Tibial nerve (tissue), 4 donors: ENCODE measurements at places on chromosomes 6 and 20. TPM values are rescaled to one million over a fixed set of nuclear protein-coding genes. Genes with fewer than 3 reads are reported as not detected.

DNA sequence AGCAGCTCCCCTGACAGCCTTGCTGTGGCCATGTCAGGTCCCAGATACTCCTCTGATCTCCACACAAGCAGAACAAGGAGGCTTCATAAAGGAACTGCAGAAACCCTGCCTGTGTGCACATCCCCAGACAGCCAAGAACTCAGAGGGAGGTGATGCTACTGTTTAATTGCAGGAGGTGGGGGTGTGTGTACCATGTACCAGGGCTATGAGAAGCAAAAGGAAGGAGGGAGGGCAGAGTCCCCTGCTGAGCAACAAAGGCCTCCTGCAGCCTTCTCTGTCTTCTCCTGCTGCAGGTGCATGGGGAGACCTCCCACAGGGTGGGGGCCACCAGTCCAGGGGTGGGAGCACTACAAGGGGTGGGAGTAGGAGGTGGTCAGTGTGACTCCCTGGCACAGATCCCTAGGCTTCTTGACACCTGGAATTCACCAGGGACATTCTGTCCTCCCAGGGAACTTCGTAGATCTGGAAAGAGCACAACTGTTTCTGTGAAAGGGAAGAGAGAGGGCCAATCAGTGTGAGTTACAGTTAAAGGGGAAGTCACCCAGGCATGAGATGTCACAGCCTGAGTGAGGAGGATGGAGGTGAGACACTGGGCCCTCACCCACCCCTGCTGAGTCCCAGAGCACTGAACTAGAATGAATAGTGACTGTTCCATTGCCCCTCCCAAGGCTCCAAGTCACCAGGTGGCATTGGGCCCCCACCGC lies 2.8 kb downstream of the CST2 start:
- DNase-seq: no peak

DNA sequence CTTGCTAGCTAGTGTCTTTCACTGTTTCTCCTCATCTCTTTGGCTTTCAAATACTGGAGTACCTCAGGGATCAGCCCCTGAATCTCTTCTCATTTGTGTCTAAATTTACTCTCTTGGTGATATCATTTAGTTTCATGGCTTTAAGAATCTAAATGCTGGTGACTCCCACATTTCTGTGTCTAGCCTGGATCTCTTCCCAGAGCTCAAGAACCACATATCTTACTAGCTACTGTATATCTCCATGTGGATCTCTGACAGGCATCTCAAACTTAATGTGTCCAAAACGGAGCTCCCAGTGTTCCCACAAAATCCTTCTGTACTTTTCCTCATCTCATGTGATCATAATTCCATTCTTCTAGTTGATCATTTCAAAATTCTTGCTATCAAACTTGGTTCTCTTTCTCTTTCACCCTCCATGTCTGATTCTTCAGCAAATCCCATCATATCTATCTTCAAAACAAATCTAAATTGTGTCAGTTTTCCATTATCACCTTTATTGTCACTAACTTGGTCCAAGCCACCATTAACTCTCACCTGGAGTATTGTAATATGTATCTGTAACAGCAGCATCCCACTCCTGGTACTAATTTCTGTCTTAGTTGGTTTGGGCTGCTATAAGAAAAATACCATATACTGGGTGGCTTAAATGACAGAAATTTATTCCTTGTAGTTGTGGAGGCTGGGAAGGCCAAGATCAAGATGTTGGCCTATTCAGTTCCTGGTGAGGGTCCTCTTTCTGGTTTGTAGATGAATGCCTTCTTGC lies 45.9 kb downstream of the CCDC170 start:
- DNase-seq: no peak

FOXF2 gene
- total RNA-seq: 0.21 TPM

- DNase-seq: no peak
Measured at GRCh38 chr20:52259295-52259694, 67.7 kb upstream of the ZFP64 start.

RAMACL gene
- 8.5 TPM for total RNA-seq

GRCh38 chr6:152226119-152226518 lies 411.0 kb downstream of the SYNE1 start:
- no peak for DNase-seq

DNA sequence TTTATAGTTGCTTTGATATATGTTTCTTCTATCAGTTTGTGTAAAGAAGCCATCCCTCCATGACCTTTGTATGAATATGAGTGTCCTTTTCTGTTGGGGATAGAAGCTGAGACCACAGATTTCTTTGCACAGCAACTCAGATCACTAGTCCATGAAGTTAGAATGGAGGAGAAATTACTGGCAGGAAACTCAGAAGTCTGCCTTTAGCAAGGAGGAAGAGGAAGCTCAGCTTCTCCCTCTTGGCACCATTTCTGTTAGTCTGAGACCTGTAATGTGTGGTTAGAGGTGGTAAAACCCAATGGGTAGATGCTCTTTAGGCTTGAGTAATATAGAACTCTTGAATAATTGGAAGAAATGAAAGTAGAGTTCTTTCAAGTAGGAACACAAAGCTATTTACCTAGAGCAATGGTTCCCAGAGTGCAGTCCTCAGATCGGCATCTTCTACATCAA lies 995.3 kb upstream of the FLRT3 start:
- DNase-seq: no peak

DNA sequence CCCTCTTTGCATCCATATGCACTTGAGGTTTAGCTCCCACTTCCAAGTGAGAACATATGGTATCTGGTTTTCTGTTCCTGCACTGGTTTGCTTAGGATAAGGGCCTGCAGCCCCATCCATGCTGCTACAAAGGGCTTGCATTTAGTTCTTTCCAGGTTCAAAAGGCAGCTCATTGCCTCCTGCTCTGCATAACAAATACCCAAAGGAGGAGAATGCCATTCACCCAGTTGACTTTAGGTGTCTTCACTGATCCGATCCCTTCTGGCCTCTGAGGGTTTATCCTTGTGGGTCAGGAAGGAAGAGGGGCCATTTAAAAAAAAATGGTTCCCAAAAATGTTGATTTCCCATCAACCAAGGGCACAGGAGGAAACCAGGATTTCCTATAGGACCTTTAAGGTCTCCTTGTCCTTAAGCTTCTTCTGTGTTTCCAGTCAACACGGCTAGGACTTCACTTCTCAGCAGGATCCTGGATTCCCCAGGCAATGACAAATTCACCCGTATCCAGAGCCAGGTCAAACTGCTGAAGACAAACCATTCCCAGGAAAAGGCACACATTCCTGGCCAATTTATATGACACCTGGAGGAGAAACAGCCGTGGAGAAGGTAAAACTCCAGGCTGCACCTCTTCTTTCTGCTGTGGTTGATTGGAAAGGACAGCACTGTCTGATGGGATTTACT lies 447.7 kb upstream of the CDH4 start:
- DNase-seq: no peak

GRCh38 chr6:35237476-35237875 lies 22.1 kb upstream of the ZNF76 start:
- no peak for DNase-seq

GRCh38 chr6:113879186-113880096 lies 22.3 kb downstream of the MARCKS start:
- peak; percentile 17 for DNase-seq

- DNase-seq: no peak
Measured at GRCh38 chr6:106662458-106662857, 33.1 kb downstream of the QRSL1 start.

- DNase-seq: no peak
Measured at GRCh38 chr6:157800420-157801237, 22.4 kb upstream of the SNX9 start.

MUC22 gene
- total RNA-seq: not detected

GRCh38 chr6:117681162-117681741 lies 6.0 kb downstream of the NUS1 start:
- DNase-seq: no peak

- DNase-seq: peak; percentile 83
Measured at GRCh38 chr6:90098001-90098531, 198.6 kb downstream of the BACH2 start.

HEY2 gene
- 7.3 TPM for total RNA-seq

DNA sequence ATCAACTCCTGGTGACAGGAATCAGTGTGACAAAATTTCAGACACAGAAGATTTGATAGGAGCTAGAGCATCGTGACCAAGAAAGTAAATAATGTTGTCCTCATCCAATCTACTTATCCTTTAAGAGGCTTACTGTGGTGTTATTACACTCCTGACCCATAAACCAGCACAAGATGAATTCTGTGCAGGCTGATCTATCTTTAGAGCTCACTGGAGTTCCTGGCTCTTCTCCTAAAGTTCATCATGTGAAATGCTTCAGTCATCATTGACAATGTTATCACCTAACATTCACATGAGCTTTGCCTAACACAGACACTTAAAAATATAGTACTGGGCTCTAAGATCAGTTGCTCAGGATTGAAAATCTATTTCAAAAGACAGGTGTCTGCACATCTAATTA lies 271.0 kb upstream of the HSF2 start:
- no peak for DNase-seq

DNA sequence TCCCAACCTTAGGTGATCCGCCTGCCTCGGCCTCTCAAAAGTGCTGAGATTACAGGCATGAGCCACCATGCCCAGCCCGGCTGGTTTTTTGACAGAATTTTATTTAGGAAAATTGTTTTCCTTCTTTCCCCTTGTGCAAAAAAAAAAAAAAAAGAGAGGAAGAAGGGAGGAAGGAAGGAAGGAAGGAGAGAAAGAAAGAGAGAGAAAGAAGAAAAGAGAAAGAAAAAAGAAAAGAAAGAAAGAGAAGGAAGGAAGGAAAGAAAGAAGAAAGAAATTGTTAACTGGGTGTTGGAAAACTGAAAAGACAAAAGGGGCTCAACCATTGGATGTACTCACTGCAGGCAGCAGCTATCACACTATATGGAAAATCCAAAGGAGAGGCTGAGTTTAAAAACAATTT lies 1.4 kb upstream of the RNF8 start:
- no peak for DNase-seq

DNA sequence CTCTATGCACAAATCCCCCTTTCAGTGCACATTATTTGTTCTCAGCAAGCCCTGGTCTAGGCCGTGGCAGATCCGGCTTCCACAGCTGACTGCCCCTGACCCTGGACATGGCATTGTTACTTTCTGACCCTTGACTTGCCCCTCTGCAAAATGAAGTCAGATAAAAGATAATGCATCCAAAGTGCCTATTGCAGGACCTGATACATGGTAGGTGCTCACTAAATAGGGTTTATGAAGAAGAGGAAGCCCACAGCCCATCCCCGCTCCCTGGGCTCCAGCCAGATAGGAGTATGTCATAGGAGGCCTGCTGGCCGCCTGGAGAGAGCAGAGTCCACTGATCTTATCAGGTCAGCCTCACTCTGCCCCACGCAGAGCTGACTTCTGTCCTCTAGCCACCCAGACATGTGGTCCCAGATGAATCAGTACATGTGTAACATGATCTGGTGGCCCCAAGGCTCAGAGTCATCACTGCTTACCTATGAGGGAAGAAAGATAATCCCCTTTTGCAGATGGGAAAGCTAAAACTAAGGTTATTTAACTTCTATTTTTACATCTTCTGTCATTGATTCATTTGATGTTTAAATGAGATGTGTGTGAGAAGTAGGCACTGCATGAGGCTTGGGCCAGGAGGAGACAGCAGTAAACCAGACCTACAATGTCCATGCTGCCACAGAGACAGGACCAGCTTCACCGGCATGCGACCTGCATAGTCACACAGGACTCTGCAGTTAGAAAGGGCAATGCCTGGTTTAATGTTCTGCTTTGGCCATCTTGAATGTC lies 20.4 kb downstream of the MAFB start:
- no peak for DNase-seq

- no peak for DNase-seq
Measured at GRCh38 chr6:67717281-67717680, 917.8 kb upstream of the ADGRB3 start.

RGS17 gene
- total RNA-seq: not detected

GRCh38 chr20:46195264-46196036 lies 77.3 kb downstream of the CD40 start:
- DNase-seq: no peak

GRCh38 chr20:61628480-61628879 lies 376.4 kb downstream of the CDH4 start:
- no peak for DNase-seq

- no peak for DNase-seq
Measured at GRCh38 chr6:83867527-83868161, 8.2 kb downstream of the CYB5R4 start.

SLC2A10 gene
- 28.6 TPM for total RNA-seq

DNA sequence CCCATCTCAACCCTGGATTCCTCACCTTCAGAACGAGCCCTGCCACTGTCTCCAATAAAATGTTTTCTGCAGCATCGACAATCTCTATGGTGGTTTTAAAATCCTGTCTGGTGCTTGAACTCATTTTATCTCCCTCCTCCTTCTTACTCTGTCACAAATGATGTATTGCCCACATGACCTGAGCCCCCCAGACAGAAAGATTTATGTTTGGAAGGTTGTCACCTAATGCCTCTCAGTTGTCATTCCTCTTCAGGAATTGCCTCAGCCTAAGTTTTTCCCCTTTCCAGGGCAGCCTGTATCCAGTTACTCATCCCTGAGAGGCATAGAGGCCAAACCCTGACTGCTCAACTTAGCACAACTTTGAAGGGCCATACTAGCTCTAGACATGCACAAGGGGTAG lies 9.2 kb downstream of the GPX5 start:
- DNase-seq: no peak

DNA sequence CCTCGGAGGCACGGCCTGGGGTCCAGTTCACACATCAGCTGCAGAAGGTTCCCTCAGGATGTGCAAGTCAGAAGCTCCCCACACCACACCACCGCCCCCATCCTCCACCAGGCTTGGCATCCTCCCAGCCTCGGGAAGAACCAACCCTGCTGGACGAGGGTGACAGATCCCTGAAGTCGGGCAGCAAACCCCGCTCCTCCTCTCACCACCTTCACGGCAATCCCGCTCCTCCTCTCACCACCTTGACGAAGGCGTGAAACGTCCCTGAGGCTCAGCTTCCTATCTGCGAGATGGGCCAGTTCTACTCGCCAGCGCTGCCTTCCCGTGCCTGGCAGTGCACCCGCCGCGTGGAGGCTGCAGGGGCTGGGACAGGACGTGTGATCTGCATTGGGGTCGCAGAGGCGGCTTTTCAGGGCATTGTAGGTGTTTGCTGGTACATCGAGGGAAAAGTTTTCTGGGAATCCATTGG lies 327.0 kb downstream of the TAF4 start:
- no peak for DNase-seq

DNA sequence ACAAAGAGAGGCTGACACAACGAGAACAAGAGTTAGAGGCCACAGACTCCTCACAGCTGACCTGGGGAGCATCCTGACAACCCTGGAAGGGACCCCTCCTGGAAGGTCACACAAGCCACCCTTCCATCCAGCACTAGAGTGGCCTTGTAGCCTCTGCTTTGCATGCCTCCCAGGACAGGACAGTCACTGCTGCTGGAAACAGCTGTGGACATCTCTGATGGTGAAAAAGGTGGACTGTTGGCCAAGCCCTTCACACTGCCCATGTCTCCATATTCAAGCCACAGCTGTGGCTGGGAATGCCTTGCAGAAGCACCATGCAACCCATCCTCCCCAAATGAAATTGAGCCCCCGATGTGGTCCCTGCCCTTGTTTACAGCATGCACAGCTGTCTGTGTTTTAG lies 102.1 kb upstream of the SRSF6 start:
- DNase-seq: no peak

UBE2C gene
- total RNA-seq: 6.9 TPM

GSTA3 gene
- total RNA-seq: not detected

- no peak for DNase-seq
Measured at GRCh38 chr6:33434961-33435360, 15.1 kb downstream of the SYNGAP1 start.
